ENCODE measurements at places on chromosomes 12 and 14.

DNA sequence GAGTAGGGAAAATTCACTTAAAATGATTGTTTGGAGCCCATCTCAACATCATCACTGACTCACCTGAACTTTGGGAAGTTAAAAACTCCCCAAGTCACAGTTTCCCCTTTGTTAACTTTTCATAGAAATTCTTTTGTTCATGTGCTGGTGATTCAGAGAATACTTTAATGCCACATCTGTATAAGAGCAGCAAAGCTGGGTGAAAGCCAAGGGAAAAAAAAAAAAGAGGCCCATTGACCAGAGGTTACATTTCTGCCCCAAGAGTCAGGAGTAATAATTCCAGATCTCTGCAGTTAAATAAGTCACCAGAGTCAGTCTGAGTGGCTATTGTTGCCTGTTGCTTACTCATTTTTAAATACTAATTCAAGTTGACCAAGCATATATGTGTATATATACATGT, 136.4 kb upstream of the LGR5 start:
- no peak for DNase-seq

DNA sequence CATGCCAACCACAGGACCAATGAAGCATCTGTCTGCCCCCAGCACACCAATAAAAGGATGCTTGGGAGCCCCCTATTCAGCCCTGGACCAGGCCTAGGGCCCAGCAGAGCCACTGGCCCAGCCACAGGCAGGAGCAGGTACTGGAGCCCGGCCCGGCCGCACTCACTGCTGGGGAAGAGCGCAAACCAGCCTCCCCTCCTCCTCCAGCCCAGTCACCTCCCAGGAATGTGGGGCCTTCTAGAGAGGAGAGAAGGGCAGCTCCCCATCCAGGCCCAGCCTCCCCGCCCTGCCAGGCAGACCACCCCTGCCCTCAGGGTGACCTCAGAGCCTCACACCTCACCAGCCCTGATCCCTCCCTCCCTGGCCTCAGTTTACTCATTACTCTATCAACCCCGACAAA, 56.2 kb downstream of the CCNK start:
- DNase-seq = no peak

GRCh38 chr12:76177821-76178220, 93.3 kb upstream of the NAP1L1 start:
- DNase-seq = no peak

- no peak for DNase-seq
These were observed 17.4 kb upstream of the PYGL start for GRCh38 chr14:50961605-50962221.

DNA sequence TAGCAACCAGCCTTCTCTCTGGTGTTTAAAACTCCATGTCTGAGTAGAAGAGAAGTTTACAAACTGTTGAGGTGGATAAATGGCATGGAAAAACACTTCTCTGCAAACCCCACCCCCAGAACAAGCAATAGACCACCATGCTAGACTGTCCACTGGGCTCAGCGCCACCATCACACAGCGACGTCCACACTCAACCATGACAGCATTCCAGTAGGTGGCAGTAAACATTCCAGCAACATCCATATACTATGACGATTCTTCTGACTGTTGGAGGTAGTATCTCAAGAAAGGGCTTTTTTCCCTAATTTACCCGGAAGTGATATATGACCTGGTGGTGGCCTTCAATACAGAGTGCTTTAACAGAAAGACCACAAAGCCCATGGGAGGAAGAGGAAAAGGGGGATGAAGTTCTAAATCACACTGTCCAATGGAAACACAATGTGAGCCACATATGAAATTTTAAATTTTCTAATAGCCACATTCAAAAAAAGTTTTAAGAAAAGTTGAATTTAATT, 152.2 kb downstream of the SLC15A4 start:
- DNase-seq = peak; percentile 2

DNA sequence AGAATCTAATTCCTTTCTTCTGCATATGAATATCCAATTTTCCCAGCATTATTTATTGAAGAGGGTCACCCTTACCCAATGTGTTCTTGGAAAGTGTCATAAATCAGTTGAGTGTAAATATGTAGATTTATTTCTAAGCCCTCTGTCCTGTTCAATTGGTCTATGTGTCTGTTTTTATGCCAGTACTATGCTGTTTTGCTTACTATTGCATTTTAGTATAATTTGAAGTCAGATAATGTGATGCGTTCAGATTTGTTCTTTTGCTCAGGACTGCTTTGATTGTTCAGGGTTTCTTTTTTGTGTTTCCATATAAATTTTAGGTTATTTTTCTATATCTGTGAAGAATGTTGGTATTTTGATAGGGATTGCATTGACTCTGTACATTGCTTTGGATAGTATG, 420.4 kb upstream of the MIS18BP1 start:
- DNase-seq = no peak

DNA sequence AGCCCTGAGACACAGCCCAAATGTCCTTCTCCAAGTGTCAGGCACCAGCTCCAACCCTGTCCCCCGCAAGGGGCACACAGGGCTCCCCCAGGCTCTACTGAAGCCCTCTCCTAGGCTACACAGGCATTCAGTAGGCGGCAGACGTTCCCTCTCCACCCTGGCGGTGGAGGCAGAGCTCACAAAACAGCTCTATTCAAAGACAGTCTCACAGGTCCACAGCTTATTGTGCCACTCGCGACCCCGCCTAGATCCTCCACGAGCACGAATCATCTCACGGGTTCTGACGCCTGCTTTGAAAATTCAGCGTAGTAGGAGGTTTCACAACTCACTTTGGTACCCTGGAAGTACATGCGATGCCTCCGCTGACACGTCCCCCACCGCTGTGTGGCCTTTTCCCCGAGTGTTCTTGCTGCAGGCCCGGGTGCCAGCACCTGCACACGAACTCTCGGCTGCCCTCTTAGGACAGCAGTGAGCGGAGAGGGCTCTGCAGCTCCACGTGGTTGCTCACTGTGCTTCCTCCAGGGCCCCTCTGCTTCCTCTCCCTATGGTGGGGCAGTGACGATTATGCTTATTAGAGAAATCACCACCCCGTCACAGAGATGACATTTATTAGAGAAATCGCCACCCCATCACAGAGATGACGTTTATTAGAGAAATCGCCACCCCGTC, 78.5 kb downstream of the ADGRD1 start:
- DNase-seq = no peak

GRCh38 chr12:70069221-70070105, 173.8 kb upstream of the CNOT2 start:
- DNase-seq = no peak

DNA sequence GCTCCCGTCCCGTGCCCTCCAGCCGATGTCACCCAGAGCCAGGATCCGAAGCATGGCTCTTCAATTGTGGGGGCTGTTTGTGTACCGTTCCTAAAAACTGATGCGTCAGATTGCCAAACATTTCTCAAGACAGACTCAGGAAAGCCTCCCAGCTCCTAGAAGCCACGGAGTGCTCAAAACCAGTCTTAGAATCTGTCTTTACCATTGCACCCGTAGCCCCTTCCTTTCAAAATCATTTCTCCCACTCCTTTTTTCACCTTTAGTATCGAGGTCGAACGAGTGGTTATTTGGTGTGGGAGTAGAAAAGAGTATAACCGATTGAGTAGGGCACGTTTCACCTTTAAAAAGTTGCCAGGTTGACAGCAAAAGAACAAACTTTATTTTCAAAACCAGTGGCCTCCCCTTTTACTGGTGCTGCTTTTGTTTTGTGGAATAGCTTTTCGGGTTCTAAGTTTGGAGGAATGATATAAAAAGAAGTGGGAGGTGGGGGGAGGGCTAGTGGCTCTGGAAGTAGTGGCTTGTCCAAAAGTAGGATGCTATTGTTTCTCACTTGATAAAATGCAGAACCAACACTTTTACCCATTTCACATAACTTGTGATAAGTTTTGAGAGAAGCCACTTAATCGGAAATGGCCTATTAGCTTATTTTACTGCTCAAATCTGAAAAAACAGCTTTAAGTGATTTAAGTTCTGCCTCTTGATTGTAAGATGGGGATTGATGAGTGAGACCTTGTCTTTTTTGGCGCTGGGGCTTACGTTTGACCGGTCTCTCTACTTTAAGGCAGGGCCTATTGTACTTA, 803 bp downstream of the STK38L start:
- peak; percentile 38 for DNase-seq

GRCh38 chr14:75432411-75432810, 4.6 kb downstream of the JDP2 start:
- DNase-seq = no peak

GRCh38 chr14:92568621-92569479, 55.3 kb downstream of the RIN3 start:
- DNase-seq = no peak

Data from KBM-7 (cell line).